ENCODE measurements at places on chromosomes 6 and 20.
A peak's percentile ranks its signal among the peaks of the same experiment; 100 is the strongest.

- DNase-seq: peak; percentile 52
Measured at GRCh38 chr6:150417899-150418826, 49.4 kb downstream of the IYD start.

- no peak for DNase-seq
Measured at GRCh38 chr6:106064756-106065155, 21.4 kb upstream of the PRDM1 start.

GRCh38 chr6:159399751-159400221 lies 230.6 kb downstream of the FNDC1 start:
- no peak for DNase-seq

DNA sequence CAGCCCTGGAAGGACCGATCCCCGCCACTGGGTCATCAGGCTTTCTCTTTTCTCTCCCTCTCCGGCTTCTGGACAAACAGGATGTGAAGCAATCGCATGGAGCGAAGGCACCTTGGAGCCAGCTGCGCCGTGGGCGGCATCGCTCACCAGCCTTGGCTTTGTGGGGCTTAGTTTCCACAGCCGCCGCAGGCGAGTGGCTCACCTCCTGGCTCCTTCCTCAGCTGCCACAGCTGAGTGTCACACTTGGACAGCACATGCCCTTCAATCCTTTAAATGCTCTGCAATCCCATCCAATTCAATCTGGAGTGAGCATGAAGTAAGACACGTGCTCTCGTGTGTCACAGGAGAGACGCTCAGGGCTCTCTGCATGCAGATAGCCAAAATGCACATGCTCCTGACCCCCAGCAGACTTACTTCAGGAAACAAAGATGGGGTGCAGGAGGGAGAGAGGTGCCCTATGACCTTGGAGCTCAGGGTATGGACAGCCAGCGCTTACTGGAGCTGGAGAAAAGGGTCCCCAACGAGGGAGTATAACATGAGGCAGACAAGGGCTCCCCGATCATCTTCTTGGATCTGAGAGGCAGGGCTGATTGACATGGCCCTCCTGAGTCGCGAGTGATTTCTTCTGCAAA lies 70.9 kb downstream of the BMP7 start:
- DNase-seq: no peak

DNA sequence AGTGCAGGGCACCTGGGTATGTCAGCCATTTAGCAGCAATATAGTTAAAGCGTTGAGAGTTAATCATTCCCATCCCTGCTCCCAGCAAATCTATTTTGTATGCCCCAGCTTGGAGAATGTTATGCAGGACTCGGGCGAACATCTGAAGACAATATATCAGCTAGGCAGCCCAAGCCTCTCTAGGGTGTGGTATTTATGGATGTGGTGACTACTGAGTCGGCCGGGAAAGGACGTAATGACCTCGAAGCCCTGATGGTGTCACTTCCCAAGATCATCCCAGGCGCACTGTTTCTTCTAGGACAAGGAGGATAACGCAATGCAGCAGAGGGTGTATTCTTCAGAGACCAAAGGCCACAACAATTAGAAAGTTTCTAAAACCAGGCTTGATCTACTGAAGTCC lies 63.6 kb upstream of the FAM184A start:
- no peak for DNase-seq

GRCh38 chr6:3825851-3826581 lies 23.2 kb upstream of the FAM50B start:
- no peak for DNase-seq

DNA sequence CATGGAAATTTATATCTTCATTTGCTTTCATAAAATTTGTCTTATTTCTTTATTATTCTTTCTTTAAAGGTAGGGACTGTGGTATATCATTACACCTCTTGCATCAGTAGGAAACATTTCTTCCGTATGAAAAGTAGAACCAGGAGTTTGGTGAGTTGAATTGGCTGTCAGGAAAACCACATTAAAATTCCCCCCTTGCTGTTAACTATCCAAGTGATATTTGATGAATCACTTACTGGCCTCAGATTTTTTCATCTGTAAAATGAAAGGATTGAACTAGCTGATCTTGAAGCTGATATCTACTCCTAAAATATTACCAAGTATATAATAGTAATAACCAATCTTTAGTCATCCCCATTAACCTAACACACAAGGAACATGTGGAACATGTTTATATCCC lies 460.9 kb downstream of the GJA1 start:
- no peak for DNase-seq

GRCh38 chr20:22795871-22796270 lies 211.5 kb upstream of the FOXA2 start:
- no peak for DNase-seq

GRCh38 chr6:4808396-4808795 lies 32.2 kb downstream of the CDYL start:
- DNase-seq: no peak

GRCh38 chr6:26088344-26088743 lies 1.1 kb downstream of the HFE start:
- DNase-seq: no peak

DNA sequence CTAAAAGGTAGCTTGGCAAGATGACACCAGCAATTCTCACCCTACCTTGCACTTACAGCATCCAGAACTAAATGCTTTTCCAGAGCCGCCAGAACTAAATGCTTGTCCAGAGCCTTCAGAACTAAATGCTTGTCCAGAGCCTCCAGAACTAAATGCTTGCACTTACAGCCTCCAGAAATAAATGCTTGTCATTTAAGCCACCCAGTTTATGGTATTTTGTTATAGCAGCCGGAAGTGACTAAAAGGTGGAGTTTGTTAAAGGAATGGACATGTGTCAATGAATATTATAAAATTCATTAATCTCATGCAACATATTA lies 133.5 kb downstream of the GPX5 start:
- DNase-seq: no peak

GRCh38 chr20:56805313-56805712 lies 176.2 kb downstream of the TFAP2C start:
- DNase-seq: no peak

GRCh38 chr6:22838345-22838744 lies 269.0 kb downstream of the HDGFL1 start:
- DNase-seq: no peak

DNA sequence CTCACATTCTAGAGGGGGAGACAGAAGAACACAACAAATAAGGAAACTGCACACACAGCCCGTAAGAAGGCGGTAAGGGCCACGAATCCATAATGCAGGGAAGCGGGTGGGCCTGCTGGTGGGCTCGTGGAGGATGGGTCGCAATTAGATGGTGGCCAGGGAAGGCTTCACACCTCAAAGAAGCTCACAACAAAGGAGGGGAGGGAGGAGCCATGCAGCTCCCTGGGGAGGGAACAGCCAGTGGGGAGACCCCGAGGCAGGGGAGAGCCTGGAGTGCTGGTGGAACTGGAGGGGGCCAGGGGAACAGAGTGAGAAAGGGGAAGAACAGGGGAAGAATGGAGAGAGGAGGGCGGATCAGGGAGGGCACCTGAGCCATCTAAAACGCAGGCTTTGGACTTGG lies 13.4 kb downstream of the SRC start:
- no peak for DNase-seq

DNA sequence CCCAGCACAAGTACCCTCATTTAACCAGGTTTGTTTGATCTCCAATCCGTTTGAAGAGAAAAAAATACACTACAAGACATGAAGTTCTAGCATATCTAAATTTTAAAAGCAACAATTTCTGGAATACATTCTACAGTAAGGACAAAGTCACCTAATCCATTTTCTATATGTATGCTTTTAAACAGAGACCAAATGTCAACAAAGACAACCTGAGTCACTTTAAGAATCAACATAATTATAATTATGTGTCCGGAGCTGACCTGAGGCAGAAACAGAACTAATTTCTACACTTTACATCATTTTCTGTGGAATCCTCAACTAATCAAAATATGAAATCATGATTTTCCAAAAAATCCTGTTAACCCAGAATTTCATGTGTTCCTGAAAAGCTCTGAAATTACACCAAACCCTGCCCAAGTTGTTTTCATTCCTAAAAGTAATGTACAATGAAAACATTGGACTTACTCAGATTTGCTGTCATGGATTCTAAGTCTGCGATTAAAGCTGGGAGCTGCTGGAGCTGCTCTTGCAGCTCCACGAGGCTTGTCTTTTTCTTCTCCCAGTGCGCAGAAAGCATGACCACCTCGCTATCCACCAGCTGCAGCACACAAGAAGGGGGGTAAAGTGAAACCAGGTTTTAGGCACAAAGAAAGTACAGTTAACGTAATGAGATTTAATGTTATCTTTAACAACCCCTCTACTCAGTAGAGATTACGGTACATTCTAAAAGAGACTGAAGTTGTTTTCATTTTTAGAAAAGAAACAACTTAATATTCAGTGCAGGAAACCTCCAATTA lies 35.8 kb downstream of the DTNBP1 start:
- no peak for DNase-seq

GRCh38 chr20:43528258-43528875 lies 20.9 kb downstream of the L3MBTL1 start:
- DNase-seq: no peak

- DNase-seq: no peak
Measured at GRCh38 chr6:16349544-16349943, 111.2 kb downstream of the GMPR start.

DNA sequence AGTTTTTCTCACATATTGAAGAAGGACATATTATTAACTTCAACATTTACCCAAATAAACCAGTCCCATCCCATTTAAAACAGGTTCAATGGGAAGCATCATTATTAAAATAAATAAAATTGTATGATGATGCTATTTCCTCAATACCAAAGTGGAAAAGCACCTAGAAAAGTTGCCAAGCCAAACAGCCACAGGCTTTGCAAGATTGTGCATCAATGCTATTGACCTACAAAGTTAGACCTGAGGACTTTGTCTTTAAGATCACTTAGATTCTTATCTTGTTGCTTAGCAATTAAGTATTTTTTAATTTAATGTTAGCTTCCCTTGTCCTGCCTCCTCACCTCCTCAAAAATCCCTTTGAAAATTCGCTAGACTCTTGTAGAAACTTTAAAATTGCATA lies 132.1 kb downstream of the SAMD5 start:
- no peak for DNase-seq

DNA sequence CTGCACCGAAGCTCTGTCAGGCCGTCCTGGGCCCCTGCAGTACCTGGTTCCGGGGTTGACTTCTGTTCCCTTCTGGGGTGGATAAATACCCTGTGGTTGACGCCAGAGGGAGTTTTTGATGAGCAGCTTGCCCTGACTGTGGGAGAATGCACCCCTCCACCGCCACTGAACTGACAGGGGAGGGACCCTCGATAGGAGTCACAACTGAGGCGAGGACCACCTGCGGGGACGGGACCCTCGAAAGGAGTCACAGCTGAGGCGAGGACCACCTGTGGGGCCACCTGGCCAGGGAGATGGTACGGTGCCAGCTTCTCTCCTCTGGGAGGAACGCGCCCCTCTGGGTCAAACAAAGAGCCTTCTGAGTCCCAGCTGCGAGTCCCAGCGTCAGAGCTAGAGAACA lies 100.1 kb upstream of the FRMD1 start:
- DNase-seq: no peak

DNA sequence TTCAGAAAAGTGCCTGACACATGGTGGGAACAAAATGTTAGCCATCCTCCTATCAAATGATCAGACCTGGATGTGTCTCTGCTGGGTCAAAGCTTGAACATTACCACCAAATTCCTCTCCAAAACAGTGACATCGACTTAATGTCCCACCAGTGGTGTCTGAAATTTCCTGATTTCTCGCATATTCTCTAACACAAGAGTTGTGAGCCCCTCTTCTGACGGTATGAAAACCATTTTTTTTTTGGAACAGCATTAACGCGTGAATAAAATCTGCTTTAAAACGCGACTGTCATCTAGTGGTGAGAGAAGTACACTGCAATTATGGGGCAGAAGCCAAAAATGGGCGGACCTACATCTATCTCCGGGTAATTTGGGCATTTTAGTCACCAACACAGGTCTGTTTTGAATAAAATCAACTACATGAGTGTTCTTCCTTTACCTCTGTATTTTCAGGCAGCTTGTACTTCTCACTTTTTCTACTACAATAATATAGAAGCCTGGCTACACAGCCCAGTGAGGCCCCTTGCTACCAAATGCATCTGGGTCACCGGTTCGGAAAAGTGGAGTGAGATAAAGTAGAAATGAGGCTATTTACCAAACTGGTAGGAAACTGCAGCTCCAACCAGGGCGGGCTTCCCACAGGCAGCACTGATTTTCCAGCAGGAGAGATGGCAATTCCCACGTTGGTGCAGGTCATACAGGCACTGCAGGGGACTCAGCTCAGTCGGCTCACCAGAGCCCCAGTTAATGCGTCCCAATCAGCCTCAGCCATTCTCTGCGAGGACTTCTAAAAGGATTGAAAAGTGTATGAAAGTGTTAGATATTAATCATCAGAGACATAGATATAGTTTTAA lies 27.4 kb downstream of the MGME1 start:
- DNase-seq: peak; percentile 59

GRCh38 chr20:57723816-57724215 lies 14.0 kb upstream of the PMEPA1 start:
- no peak for DNase-seq

- no peak for DNase-seq
Measured at GRCh38 chr6:133187114-133187513, 54.0 kb upstream of the EYA4 start.

- DNase-seq: no peak
Measured at GRCh38 chr6:108559884-108560462, 744 bp upstream of the FOXO3 start.

DNA sequence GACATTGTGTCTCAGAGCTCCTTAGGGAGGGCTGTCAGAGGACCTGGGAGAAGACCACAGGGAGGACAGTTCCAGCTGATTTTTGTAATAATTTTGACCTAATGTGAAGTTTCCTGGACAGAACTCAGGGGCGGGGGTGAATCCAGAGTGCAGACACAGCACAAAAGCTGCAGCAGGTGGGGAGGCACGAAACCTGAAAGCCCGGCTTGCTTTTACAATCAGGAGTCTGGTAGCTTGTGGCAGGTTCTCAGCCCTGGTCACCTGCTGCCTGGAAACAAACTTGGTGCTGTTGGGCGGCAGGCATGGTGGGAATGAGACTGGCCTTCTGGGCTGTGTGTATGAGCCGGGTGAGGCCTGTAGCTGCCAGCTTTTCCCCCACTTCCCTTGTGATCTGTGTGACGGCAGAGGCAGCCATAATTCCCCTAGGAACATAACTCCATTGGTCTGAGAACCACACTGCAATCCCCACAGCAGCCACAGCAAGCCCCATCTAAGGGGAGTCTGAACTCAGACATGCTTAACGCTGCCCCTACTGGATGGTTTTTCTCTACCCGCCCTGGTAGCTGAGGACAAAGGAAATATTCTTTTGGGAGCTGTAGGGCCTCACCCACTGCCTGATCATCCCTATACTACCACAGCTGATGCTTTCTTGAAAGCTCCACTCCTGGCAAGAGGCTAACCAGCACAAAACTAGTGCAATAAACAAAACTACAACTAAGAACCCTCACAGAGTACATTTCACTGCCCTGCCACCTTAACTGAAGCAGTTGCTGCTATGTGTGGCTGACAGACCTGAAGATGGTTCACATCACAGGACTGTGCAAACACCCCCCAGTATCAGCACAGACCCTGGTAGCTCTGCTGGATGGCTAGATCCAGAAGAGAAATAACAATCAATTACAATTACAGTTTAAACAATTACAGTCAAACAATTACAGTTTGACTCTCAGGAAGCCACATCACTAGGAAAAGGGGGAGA lies 1055.1 kb upstream of the GJE1 start:
- DNase-seq: peak; percentile 19

Data from activated naive CD4-positive, alpha-beta T cell treated with anti-CD3 and anti-CD28 coated beads for 36 hours (primary cell).